Adrenal gland (tissue), 19 donors: ENCODE measurements at places on chromosomes 2 and 18. TPM values are rescaled to one million over a fixed set of nuclear protein-coding genes. Genes with fewer than 3 reads are reported as not detected.

Gene PJVK
- polyA plus RNA-seq, result 3.2 TPM

Gene B3GNT7
- polyA plus RNA-seq, result 12.6 TPM

Gene MOGAT1
- not detected for polyA plus RNA-seq

Gene DOCK10
- 9.2 TPM for polyA plus RNA-seq

Gene IGFBP5
- 92.5 TPM for polyA plus RNA-seq

Gene NYAP2
- polyA plus RNA-seq, result 0.09 TPM

Gene C2orf66
- polyA plus RNA-seq, result 0.57 TPM

Gene ZNF519
- polyA plus RNA-seq, result 1.6 TPM

Gene SMAD2
- polyA plus RNA-seq, result 163 TPM

Gene RAB17
- polyA plus RNA-seq, result 4.7 TPM

Gene ALLC
- 7.9 TPM for polyA plus RNA-seq

Gene KRTCAP3
- polyA plus RNA-seq, result 1.4 TPM

Gene SERPINB4
- polyA plus RNA-seq, result not detected

Gene CCDC150
- polyA plus RNA-seq, result 1.3 TPM

Gene PLGLB1
- polyA plus RNA-seq, result 16.4 TPM

Gene SCYGR2
- not detected for polyA plus RNA-seq

Gene HNRNPLL
- 25.8 TPM for polyA plus RNA-seq

Gene NT5DC4
- polyA plus RNA-seq, result not detected

Gene NFATC1
- polyA plus RNA-seq, result 5.5 TPM

Gene EIF5B
- polyA plus RNA-seq, result 40.7 TPM

Gene CYTIP
- 0.94 TPM for polyA plus RNA-seq

Gene C1QL2
- polyA plus RNA-seq, result not detected

Gene SP9
- not detected for polyA plus RNA-seq

Gene ANKRD53
- 1.5 TPM for polyA plus RNA-seq

Gene SALL3
- not detected for polyA plus RNA-seq

Gene HDHD2
- polyA plus RNA-seq, result 100 TPM

Gene TFPI
- polyA plus RNA-seq, result 25.1 TPM

Gene ARHGAP15
- polyA plus RNA-seq, result 8.3 TPM

Gene PAIP2B
- 1.0 TPM for polyA plus RNA-seq

Gene SLC9A2
- polyA plus RNA-seq, result 1.8 TPM

Gene BBS5
- 8.8 TPM for polyA plus RNA-seq

Gene MLPH
- polyA plus RNA-seq, result 3.6 TPM

Gene TNS1
- polyA plus RNA-seq, result 122 TPM

Gene TUBB8B
- polyA plus RNA-seq, result not detected

Gene CUL3
- polyA plus RNA-seq, result 74.5 TPM

Gene KCNK3
- 160 TPM for polyA plus RNA-seq

Gene UPP2
- 0.05 TPM for polyA plus RNA-seq

Gene GPR75
- 0.47 TPM for polyA plus RNA-seq

Gene MC5R
- polyA plus RNA-seq, result not detected

Gene GCKR
- 9.4 TPM for polyA plus RNA-seq

Gene ACADL
- 2.3 TPM for polyA plus RNA-seq

Gene ASIC4
- polyA plus RNA-seq, result 16.3 TPM

Gene TMEM247
- not detected for polyA plus RNA-seq

Gene LONRF2
- polyA plus RNA-seq, result 8.1 TPM

Gene SPOPL
- 3.9 TPM for polyA plus RNA-seq

Gene CIB4
- polyA plus RNA-seq, result 10.1 TPM

Gene GPR45
- polyA plus RNA-seq, result not detected

Gene CTLA4
- polyA plus RNA-seq, result not detected

Gene POMC
- 0.75 TPM for polyA plus RNA-seq

Gene IL36B
- polyA plus RNA-seq, result not detected

Gene SLC40A1
- 215 TPM for polyA plus RNA-seq

Gene PTPRM
- polyA plus RNA-seq, result 77.2 TPM

Gene CROCC2
- polyA plus RNA-seq, result not detected

Gene CNNM3
- 6.7 TPM for polyA plus RNA-seq

Gene KLHL29
- polyA plus RNA-seq, result 10.9 TPM

Gene CTIF
- polyA plus RNA-seq, result 68.0 TPM

Gene SPHKAP
- not detected for polyA plus RNA-seq

Gene LYG1
- polyA plus RNA-seq, result 0.57 TPM

Gene AOX1
- 127 TPM for polyA plus RNA-seq
